ENCODE measurements at places on chromosomes 3 and 15. TPM values are rescaled to one million over a fixed set of nuclear protein-coding genes. Genes with fewer than 3 reads are reported as not detected.

DNA sequence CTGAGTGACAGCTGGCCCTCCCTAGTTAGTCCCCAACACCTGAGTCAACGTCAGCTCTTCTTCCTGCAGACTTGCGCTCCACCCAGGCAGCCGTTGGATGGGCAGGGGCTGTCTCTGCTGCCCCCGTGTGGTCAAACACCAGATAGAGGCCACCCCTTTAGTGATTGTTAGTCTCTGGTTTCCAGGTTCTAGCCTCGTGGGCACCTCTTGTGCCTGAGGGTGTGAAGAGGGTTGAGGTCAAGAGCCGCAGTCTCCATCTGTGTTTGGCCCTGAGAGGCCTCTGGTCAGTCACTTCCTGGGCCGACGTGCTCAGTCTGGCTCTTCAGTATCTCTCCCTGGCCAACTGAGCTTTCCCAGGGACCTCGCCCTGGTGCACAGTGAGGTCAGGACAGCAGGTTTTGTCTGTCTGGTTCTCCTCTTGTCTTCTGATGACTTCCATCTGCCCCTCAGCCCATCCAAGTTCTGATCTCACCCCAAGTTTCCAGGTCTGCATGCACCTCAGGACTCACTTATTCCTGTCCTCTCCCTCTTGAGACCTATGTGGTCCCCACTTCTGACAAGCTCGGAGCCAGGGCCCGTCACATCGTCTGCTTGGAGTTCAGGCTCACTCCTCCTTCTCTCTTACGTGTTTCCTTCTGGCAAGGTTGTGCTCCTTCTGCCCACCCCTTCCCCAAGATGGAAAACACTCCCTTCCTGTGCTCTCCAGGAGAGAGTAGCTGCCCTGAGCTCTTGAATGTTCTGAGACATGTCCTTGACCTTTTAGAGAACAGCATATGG is 20.9 kb downstream of the CD276 start:
- DNase-seq, result peak; percentile 89

- DNase-seq, result no peak
Observed at GRCh38 chr15:62565634-62566026, 400.5 kb upstream of the C2CD4B start.

GRCh38 chr3:16171009-16171408 is 3.5 kb upstream of the GALNT15 start:
- DNase-seq, result no peak

DNA sequence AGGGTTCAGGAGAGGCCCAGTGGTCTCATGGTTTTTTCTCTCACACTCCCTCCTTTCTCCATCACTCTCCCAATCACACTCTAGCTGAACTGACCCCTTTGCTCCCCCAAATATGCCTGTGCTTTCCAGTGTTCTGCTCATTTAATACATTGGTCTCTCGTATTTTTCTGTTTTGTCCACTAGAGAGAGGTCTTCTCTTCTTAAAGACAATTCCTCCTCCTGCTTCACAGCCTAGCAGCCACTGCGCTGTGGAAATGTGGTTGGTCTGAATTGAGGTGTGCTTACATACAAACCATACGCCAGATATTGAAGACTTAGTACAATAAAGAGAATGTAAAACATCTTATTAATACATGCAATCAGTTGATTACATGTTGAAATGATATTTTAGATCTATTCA is 60.6 kb upstream of the XCR1 start:
- peak; percentile 83 for DNase-seq

LRRN1 gene
- not detected for total RNA-seq

- DNase-seq, result no peak
Observed at GRCh38 chr15:78032671-78033070, 44.8 kb downstream of the TBC1D2B start.

- no peak for DNase-seq
Observed at GRCh38 chr3:120684896-120685295, 2.9 kb upstream of the HGD start.

DNA sequence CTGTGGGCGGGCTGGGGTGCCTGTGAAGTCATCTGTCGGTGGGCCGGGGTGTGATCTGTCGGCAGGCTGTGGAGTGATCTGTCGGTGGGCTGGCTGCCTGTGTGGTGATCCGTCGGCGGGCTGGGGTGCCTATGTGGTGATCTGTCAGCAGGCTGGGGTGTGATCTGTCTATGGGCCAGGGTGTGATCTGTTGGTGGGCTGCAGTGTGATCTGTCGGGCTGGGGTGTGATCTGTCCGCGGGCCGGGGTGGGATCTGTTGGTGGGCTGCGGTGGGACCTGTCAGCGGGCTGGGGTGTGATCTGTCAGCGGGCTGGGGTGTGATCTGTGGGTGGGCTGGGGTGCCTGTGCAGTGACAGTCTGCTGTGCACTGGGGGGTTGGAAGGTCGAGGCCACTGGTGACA is 204.5 kb downstream of the XXYLT1 start:
- DNase-seq, result no peak

DNA sequence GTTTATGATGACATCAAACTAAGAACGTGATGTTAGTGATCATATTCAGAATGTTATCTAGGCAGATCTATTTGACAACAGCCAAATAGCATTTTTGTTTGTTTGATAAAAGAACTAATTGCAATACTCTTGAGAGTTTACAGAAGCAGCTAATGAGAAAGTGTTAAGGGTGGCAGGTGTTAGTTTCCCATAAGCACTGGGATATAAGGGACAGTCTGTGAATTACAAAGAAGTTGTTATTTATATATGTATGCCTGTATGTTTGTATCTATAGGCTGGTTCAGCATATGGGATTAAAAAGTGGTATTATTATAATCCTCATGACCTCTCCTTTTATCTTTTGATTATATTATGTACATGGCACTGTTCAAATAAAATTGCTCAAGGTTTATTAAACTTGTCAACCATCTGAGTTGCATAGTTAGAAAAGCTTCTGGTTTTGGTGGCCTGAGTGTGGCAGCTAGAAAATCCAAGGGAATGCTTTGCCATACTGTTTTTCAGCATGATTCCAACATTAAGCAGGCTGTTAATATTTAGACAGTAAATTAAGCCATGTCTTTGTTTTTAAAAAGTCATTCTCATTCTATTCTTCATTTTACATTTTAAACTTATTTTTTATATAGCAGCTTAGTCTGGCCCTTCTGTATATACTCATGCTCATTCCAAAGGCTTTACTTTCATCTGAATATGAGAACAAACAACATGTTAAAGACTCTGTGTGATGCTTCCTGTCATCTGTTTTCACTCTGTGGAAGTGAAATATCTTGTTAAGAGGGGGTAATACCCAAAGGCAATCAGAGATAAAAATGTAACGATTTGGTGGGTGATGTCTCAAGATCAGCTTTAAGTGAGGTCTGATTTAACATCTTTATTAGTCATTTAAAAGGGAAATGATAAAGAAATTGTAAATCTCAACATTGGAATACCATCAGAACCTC is 13.1 kb downstream of the ROBO2 start:
- no peak for DNase-seq
